ENCODE measurements at places on chromosomes 4 and X.

DNA sequence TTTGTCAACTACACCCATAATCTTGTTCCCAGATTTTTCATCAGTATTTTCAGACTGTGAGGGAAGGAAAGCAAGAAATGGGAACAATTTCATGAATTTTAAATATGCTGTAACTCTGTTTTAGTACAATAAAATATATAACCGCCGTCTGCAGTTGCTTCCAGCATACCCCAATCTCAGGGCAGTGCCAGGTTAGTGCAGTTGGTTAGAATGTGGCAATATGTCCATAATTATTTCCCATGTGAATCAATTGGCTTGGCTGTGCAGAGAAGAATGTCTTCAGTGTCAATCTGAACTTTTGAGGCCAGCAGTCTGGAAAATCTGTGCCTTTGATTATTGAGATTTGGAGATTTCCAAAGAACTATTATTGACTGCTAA is 5.0 kb upstream of the MMAA start:
- no peak for DNase-seq

- no peak for DNase-seq
Measured at GRCh38 chrX:12686331-12686730, 104.9 kb upstream of the PRPS2 start.

GRCh38 chr4:109294006-109294405 is 8.5 kb downstream of the COL25A1 start:
- peak; percentile 11 for DNase-seq

GRCh38 chrX:68895341-68895755 is 66.5 kb downstream of the EFNB1 start:
- no peak for DNase-seq

- DNase-seq: no peak
Measured at GRCh38 chrX:14356401-14356800, 172.9 kb upstream of the GLRA2 start.

DNA sequence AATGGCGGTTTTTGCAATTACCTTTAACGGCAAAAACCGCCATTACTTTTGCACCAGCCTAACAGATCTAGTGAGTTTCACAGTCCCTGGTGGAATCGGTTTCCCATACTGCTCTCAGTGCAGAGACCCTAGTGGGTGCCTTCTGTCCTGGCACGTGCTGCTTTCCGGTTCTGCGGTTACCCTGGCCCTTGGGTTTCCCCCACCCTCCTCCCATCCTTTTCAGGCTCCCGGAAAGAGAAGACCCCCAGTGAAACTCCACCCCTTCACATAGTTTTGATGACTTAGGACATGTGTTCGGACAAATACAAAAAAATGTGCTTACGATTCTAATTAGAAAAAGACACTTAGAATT is 36.9 kb downstream of the NLGN3 start:
- no peak for DNase-seq

DNA sequence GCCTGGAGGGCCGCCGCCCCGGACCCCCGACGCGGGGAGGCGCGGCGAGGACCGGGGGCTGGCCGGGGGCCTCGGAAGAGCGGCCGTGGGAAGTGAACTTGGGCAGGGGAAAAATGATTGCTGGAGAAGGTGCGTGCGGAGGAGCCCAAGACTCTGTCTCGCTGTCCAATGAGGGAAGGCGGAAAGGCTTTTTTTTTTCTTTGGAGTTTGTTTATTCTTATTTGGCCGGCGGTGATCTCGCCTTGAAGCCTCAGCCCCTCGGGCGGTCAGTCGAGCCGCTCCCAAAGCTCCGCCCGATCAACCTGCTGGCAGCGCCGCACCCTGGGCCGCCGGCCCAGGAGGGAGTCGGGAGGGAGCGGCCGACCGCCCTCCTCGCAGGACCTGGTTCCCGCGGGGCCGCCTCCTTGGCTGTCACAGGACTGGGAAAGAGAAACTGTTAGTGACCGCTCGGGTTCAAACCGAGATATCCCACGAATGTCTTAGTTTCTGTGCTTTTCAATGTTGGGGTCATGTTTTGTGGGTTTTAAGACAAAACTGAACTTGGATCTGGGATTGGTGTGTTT is 2.5 kb downstream of the CPEB2 start:
- DNase-seq: peak; percentile 19

GRCh38 chr4:52995360-52996030 is 133.4 kb downstream of the RASL11B start:
- DNase-seq: no peak

DNA sequence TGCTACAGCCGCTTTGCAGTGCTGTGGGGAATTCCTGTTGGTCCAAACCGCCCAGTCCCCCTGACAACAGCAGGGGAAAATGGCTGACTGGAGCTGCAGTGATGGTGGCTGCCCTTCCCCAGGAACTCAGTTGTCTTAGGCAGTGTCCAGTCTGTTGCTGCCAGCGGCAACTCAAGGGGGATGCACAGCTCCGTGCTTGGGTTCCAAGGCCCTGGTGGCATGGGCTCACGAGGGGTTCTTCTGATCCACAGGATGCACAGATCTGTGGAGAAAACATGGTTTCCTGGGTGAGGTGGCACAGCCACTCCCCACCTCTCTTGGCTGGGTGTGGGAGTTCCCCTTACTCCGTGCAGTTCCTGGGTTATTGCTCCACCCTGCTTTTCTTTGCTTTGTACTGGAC is 261.2 kb downstream of the TLL1 start:
- DNase-seq: no peak
